M059J (cell line): ENCODE measurements at places on chromosomes 2 and 18. TPM values are rescaled to one million over a fixed set of nuclear protein-coding genes. Genes with fewer than 3 reads are reported as not detected.
A peak's percentile ranks its signal among the peaks of the same experiment; 100 is the strongest.

MEIS1 gene
- 3.4 and 4.5 TPM in 2 replicates for total RNA-seq

DNA sequence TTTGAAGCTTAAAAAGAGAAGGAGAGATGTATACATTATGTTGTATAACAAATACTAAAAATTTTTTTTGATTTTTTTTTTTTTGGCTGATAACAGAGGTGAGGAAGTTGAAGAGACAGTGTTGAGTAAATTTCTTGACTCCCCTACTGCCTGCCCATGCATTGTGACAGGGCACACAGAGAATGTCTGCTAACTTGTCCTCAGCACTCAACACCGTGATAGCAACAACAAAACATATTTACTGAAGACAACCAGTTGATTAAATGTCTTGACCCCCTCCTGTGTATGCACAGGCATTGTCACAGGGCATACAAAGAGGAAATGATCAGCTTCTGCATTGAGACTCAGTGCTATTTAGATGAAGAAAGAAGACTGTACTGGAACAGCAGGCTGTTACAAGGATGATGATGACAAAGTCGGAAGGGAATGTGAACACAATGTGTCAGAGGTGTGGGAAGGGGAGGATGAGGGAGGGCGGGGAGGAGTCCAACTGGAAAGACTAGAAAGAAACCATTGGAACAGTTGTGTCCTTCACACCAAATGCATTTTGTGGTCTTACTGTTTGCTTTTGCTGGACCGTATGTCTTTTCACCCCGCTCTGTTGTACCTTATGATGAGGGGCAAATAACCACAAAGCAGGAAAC is 89.5 kb downstream of the CERS6 start:
- peak; percentile 87 for DNase-seq

DNA sequence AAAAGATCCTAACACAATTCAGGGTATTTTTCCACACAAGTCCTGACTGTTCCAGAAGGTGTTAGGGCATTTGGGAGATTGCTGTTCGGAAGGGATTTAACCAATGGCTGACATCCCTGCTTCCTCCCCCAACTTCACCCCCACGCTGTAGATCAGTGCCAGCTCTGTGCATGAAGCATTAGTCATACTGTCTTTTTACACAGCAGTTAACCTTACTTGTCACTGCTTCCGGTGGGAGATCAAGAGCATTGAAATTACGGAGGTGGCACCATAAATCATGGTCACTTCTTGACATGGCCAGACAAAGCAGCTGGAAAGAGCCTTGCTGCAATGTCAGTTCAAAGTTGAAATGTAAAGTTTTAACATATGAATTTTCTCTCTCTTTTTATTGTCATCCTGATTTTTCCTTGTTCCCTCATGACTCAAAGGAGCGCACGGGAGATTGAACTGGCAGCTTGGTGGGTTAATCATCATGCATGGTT is 70.2 kb downstream of the HRH4 start:
- peak; percentile 93 for DNase-seq

DNA sequence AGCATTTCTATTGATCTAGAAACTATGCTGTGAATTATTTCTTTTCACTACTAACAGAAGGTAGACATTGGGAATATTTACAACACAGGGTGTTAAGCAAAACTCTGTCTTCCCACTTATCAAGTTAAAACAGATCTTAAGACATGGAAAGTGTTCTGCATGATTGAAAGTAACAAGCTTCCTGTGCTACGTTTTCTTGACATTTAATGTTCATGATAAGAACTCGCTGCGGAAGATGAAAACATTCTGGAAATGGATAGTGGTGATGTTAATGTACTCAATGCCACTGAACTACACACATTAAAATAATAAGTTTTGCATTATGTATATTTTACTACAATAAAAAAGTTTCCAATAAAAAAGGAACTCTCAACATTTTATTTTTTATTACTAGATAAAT is 74.4 kb upstream of the SCN7A start:
- DNase-seq: no peak

GRCh38 chr2:140473851-140474250 is 1657.0 kb downstream of the LRP1B start:
- no peak for DNase-seq

DNA sequence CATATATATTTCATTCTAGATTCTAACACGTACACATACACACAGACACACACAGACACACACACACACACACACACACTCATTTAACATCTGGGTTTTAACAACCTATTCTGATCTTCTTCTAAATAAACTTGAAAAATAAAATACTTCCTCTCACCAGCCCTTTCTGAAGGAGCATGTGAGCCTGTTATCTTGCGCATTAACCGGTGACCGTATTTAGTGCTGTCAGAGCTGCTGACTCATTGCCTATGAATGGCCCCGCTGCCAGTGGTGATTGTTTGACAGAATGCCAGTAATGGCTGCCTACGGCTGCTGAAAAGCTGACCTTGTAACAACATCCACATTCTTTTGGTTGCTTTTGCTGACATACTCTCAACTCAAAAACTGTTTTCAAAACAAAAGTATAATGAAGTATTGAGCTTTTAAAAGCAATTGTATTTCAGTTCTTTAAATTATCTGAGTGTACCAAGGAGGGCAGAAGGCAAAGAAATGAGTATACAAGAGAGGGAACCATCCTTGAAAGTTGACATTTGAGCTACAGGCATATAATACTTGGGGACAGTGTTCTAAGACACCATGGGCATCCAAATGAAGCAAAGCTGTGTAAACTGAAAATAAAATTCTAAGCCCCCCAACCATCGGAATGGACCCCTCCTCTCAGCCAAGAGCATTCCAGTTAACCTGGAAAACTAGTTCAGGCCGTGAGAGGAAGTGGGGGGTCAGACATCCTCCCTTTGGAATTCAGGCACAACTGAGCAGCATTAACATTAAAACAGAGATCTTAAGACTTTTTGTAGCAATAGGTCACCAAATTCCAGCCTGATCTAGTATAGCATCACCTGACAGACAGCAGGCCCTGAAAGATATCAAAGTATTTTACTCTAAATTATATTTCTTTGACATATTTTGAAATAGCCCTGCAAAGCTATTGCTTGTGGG is 50.2 kb upstream of the DTNA start:
- peak; percentile 96 for DNase-seq

GRCh38 chr2:10993001-10993481 is 81.3 kb downstream of the KCNF1 start:
- peak; percentile 68 for DNase-seq
